ENCODE measurements at places on chromosomes 4 and X.

- DNase-seq, result no peak
Measured at GRCh38 chrX:30065226-30065625, 150.1 kb upstream of the MAGEB2 start.

DNA sequence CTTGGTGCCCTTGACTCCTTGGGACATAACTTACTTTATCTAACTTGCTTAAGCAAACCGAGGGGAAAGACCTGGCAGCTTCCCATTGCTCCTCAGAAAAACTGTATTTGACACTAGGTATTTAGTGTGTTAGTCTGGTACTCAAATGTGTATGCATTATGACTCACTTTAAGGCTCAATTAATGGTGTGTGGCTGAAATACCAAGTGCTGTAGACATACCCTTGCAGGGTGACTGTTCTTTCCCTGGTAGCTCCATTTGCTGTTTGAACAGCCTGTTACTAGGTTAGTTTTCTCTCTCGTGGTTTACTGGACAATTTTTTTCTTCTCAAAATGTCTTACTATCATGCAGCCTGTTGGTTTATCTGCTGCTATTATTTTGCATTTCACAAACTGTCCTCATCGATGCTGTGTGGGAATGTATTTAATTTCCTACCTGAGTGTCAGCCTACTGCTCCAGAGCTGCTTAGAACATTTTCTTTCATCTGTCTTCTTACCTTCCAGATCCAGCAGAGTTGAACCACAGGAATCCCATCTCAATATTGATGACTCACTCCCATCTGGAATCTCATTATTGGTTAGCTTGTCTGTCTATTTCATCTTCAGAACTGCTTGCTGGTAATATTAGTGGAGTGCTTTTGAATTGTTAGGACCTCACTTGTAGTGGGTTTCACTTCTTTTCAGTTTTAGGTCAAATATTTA lies 158.0 kb upstream of the FAT1 start:
- DNase-seq, result no peak

GRCh38 chrX:149079805-149080406 lies 425.2 kb downstream of the IDS start:
- DNase-seq, result no peak

DNA sequence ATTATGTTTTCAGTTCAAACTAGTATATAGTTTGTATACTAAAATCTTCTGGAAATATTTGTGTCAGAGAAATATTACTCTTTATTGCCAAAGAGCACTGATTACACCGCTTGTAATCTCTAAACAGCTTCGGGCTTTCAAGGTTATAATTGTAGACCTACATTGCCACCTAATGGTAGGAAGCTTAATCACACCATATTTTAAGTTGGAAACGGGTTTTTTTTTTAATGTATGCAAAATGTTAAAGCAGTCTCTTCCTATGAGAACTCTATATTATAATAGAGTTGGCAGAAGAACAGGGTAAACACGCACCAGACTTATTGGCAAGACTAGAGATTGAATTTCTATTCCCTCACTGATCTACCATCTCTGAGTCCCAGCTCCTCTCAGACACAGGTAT lies 19.5 kb upstream of the NFXL1 start:
- DNase-seq, result no peak

GRCh38 chr4:138831948-138832347 lies 183.6 kb upstream of the NOCT start:
- DNase-seq, result no peak

- no peak for DNase-seq
Measured at GRCh38 chrX:9062641-9063040, 28.7 kb upstream of the FAM9B start.

- no peak for DNase-seq
Measured at GRCh38 chrX:29187264-29187663, 600.0 kb downstream of the IL1RAPL1 start.

GRCh38 chrX:118272242-118272641 lies 73.7 kb upstream of the WDR44 start:
- no peak for DNase-seq

DNA sequence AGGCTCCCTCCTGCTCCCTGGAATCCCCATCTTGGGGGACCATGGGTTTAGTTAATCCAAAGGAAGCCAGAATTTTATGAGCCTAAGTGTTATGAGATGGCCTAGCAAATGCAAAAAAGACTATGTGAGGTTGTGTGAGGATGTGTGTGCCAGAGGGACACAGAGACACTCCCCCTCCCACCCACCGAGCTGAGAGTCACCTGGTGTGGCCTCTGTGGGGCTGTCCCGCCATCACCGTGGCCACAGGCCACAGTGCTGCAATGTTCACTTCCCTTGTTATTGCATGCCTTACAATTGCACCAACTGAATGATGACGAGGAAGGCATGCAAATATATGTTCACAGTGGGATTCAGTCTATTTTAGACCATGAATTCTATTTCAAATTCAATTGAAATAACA lies 601 bp upstream of the FGFBP2 start:
- DNase-seq, result peak; percentile 62

GRCh38 chrX:153886915-153887314 lies 942 bp upstream of the L1CAM start:
- no peak for DNase-seq

GRCh38 chr4:105586638-105587328 lies 34.4 kb downstream of the ARHGEF38 start:
- no peak for DNase-seq

DNA sequence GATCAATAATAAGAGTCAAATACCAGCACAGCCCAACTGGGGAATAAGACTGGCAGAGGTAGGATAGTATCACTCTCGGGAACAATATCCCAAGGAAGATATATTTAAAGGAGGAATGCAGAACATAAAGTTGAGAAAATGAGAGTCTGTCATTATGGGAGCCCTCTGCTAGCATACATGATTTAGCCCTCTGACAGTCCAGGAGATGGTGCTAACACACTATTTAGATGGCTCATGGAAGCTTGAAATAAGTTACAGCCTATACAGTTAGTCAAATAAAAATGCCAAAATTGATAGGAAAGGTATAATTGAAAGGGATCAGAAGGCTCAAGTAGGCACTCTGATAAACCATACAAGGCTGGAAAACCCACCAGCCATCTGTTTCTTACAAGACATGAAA lies 201.0 kb upstream of the NEIL3 start:
- DNase-seq, result no peak

DNA sequence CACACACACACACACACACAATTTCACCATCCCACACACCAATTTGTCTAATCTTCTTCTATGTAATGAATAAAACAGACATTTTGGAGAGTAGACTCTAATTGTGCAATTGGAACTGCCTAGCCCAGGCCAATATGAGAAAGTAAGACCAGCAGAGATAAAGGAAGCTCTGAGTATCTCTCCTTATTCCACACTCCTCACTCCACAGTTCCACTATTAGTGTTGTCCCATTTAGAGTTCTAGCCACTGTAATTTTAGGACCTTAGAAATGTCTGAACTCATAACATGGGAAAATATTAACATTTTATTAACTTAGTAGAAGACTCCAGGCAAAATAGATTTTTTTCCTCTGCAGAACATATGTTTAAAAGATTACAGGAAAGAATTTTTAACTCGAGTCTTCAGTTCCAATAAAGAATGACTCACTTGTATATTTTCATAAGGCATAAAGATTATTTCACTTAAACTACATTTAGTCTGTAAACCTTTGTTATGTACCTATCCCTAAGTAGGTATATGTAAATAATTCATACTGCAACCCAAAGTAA lies 297.6 kb upstream of the INTU start:
- DNase-seq, result no peak

DNA sequence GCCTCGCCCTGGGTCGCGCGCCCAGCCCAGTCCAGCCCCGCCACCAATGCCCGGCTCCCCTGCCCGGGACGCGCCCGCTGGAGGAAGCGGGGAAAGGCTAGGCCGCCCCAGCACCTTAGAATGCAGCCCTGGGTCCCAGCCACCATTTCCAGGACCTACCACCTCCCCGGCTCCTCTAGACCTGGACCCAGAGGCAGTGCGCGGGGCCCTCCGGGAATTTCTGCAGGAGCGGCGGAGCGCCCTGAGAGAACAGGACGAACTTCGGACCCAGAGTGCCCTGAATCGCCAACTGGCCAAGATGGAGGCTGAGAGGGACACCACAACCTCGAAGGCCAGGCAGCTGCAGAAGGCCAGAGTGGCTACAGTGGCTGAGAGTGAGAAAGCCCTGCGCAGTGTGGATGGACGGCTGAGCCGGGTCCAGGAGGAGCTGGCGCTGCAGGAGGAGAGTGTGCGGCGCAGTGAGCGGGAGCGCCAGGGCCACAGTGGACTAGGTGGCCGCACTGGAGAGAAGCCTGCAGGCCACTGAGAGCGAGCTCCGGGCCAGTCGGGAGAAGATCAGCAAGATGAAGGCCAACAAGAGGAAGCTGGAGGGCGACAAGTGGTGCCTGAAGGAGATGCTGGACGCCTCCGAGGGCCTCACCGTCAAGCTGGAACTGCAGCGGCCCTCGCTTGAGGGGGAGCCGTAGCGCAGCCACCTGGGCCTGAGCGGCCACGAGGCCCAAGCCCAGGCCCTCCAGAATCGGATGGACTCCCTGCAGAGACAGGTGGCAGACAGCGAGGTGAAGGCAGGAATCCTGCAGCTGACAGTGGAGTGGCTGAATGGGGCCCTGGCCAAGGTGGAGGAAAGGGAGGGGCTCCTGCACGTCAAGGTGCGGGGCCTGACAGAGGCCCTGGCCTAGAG lies 15.5 kb downstream of the SMIM10L2A start:
- DNase-seq, result no peak

DNA sequence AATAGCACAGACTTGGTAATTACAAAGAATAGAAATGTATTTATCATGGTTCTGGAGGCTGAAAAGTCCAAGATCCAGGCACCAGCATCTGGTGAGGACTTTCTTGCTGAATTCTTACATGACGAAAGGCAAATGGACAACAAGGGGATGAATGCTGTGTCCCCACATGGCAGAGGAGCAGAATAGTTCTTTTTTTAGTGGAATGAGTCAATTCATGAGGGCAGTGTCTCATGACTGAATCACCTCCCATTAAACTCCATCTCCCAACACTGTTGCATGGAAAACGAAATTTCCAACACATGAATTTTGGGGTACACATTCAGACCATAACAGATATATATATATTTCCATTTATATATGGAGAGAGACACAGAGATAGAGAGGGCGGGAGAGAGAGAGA lies 628.3 kb downstream of the TRIML1 start:
- DNase-seq, result no peak

GRCh38 chr4:22869235-22869634 lies 176.5 kb downstream of the GBA3 start:
- no peak for DNase-seq

DNA sequence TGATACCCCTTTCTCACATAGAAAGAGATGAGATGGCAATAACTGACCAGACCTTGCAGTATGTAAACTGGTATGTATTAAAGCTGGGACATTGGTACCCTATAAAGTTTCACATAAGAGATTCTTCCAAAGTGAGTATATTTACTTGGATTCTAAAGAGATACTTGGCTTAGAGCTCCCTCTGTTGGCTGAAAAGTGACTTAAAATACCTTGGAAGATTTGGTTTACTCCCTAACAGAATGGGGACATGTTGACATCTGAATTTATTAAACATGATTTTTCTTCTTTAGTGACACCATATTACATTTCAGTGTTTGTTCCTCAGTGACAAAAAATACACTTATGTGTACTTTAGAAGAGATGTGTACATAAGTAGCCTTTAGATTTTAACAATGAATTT lies 47.9 kb upstream of the RGN start:
- DNase-seq, result no peak

- no peak for DNase-seq
Measured at GRCh38 chrX:138877746-138878145, 166.2 kb upstream of the FGF13 start.

DNA sequence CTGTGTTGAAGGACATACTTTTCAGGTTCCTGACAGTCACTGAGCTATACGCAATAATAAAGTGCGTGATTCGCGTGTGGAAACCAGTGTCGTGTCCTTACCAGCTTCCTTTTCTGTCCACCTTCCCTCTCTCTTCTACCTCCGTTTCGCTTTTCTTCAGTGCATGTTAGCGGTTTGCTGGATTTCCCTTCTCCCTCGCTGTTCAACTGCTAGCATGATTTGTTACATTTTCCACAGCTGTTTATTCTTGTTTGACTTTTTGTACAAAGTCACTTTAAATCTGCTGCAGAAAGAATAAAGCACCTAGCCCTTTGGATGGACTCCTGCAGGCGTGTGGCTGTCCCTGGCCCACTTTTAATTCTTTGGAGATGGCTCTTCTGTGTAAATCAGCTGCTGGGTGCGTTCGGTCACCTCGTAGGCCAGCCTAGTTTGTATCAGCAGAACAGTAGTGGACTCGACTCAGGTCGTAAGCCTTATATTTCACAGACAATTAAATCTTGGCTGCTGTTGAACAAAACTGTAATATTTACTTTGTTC lies 8.9 kb upstream of the HAND2 start:
- no peak for DNase-seq

DNA sequence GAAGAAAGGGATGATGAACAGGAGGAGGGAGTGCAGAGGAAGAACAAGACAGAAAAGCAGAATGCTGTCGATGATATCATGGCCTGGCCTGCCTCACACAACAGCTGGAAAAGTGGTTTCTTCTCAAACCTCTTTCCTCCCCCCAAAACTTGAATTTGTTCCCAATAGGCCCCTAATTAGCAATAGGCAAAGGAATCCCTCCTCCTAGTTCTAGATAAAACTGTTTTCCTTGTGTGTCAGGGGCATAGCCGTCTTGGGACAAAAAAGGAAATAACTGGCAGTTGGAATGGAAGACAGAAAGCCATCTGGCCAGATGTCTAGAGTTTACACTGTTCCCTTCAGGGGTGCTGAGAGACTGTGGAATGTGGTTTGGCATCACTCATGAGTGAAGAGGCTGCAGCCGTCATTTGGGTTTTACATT lies 177.8 kb upstream of the C1QTNF7 start:
- DNase-seq, result no peak

DNA sequence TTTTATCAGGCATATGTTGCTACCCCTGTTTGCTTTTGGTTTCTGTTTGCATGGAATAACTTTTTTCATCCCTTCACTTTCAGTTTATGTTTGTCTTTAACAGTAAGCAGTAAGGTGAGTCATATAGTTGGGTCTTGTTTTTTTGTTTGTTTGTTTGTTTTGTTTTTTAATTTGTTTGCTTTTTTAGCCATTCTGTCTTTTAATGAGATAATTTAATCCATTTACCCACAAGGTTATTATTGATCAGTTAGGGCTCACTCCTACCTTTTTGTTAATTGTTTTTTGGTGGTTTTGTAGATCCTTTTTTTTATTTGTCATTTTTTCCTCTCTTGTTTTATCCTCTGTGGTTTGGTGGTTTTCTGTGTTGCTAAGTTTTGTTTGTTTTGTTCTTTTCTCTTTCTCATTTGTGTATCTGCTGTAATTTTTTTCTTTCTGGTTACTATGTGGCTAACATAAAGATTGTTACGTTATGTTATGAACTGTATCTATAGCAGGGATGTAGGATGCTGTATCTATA lies 379.5 kb upstream of the MAD2L1 start:
- DNase-seq, result no peak

GRCh38 chr4:7828793-7829301 lies 110.8 kb downstream of the AFAP1 start:
- DNase-seq, result no peak

GRCh38 chrX:49155243-49155899 lies 7.2 kb upstream of the MAGIX start:
- DNase-seq, result no peak
